ENCODE measurements at places on chromosomes 3 and 15.

GRCh38 chr3:141442446-141442845, 44.4 kb upstream of the RASA2 start:
- DNase-seq, result no peak

DNA sequence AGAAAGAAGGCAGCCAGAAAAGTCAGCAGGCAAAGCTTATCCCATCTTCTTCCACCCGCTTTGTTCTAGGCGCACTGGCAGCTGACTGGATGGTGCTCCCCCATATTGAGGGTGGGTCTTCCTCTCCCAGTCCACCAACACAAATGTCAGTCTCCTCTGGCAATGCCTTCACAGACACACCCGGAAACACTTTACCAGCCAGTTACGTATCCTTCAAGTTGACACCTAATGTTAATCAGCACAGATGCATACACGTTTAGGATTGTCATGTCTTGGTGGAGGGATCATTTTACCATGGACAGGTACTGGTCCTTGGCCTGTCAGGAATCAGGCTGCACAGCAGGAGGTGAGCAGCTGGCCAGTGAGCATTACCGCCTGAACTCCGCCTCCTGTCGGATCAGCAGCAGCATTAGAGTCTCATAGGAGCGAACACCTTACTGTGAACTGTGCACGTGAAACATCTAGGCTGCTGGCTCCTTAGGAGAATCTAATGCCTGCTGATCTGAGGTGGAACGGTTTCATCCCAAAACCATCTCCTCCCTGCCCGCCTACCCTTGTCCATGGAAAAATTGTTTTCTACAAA, 59.1 kb upstream of the PYDC2 start:
- DNase-seq, result no peak

- no peak for DNase-seq
Observed at GRCh38 chr15:63194880-63195568, 5.6 kb downstream of the RAB8B start.

GRCh38 chr3:7759630-7760029, 742.0 kb upstream of the LMCD1 start:
- DNase-seq, result no peak

- no peak for DNase-seq
Observed at GRCh38 chr15:62991698-62992097, 50.8 kb upstream of the TPM1 start.

DNA sequence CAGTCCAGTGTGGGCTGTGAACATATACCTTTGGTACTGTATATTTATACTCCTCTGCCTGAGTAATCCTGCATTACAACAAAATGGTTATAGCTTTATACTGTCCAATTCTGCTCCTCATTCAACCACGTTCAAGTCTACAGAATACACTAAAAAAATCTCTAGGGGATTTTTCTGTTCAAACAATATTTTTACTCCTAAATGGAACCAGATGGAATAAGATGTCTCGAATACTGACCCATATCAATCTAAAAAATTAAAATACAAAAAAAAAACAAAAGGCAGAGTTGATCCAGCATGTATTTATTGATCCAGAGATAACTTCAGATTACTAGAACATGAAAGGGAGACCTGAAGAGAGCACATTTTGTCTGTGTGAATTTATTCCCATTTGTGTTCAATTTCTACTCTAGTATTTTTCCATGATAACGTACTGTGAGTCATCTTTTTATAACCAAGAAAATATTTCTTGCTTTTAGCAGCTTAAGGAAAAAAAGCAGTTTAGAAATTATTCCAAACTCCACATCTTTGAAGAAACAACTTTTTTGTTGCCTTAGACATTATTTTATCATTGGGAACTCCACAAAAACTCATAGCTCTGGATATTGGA, 910.7 kb downstream of the TBL1XR1 start:
- no peak for DNase-seq

GRCh38 chr3:38001456-38002081, 11.0 kb downstream of the VILL start:
- no peak for DNase-seq

GRCh38 chr15:33871980-33872379, 96.3 kb upstream of the CHRM5 start:
- no peak for DNase-seq

DNA sequence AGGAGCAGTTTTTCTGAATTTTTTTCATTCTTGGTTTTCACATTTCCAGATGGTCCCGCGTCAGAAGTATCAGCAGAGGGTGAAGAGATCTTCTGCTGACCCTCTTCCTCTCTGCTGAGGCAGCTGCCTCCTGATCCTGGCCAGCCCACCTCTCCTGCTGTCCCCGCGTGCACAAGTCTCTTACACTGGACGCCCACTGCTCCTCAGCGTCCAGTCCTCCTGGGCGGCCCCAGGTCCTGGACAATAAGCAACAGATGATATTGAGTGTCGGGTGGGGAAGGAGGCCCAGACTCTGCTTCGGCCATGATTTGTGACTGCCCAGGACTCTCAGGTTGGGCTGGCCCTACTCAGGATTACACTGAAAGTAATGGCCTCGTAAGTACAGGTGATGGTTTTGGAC, 50.1 kb downstream of the KLHL25 start:
- DNase-seq, result no peak

DNA sequence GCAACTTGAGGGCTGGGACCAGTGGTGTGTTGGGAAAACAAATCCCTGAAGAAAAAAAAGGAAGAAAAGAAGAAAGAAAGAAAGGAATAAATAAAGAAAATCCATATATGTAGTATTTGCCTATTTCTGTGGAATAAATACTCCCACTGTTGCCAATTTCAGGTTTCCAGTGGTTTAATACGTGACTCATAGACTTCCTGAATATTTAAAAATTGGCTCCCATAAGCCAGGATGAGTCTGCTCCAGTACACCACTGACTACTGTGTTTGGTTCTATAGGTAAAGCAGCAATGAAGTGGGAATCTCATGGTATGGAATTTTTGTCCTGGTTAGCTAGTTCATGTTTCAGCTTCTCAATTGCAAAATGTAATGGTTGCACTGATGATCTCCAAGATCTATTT, 31.6 kb downstream of the PYDC2 start:
- DNase-seq, result no peak

DNA sequence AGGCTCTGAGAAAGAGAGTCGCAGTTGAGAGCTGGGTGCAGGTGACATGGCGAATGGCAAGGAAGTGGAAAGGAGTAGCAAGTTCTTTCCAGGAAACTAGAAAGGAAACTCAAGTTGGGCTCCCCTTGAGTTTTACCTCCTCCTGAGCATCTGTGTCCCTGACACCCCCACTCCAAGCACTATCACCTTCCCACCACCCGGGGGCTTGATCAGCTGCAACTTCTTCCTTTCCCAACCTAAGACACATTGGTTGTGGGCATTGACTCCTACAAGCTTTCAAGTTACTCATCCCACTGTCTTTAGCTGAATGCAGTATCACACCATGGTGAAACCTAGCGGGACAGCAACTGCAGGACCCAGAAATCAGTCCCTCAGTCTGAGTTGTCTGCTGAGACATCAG, 256.6 kb upstream of the NR2F2 start:
- DNase-seq, result no peak

DNA sequence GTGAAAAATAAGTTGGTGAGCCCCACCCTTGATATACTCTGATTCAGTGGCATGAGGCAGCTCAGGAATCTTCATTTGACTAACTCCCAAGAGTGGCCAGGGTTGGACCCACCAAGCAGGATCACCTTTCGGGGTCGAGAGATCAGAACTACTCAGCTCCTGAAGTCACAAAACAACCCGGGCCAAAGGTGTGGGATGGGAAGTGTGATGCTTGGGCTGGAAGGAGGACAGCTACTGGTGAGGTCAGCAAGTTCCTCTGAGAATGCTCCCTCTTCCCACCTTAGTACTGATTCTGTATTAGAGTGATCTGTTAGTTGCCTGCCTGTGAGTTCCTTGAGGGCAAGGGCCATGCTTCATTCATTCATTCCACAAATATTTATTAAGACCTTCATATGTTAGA, 15.1 kb downstream of the ESYT3 start:
- no peak for DNase-seq

- no peak for DNase-seq
Observed at GRCh38 chr15:88634449-88634848, 4.4 kb upstream of the ISG20 start.

DNA sequence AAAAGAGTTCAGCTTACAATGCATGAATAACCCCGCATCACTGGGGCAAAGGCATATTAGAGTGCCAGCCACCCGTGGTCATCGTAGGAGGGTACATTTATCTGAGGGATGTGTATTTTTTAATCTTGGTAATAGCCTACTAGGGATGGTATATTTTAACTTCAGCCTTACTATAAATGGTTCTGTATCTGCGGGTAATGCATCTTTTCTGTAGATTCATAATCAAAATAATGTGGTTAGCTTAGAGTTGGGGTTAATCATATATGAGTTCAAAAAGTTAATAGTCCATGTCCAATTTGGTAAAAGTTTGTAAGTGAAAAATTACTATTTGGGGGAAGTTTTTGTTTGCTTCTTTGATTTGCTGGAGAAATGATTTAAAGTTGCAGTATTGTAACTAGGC, 263.7 kb upstream of the UBE2E1 start:
- no peak for DNase-seq

DNA sequence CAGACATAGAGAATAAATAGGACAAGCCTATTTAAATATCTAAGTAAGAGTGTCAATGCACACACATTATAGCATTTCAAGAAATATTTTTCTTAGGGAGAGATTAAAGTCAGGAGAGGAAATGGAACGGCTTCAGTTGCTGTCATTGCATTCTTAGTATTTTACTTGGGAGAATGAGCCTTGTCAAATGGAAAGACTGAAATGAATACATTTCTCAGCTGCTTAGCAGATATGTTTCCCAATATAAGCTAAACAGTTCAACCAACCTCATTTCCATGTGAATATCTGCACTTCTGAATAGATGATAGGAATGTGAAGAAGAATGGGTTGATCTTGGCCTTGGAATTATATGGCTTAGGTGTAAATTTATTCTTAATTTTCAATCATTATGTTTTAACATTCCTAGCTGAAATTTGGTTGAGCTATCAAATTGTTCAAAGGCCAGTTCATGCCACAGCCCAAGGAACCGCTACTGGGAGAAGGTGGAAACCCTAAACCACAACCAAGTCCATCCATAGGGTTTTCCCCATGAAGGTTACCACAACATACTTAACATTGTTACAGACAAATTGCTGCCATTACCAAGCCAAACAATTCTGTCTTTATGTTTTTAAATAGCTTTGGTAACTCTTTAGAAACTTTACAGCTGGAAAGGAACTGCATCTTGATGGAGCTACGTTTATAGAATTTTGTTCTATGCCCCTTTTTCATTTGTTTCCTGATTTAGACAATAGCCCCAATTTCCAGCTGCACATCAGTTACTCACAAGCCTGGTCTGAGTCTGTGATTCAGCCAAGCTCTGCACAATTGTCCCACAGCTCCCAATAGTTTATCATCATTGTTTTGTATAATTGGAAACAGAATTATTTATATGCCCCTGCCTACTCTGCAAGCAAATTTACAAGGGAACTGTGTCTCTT, 459.6 kb downstream of the MECOM start:
- DNase-seq, result no peak

- DNase-seq, result no peak
Observed at GRCh38 chr3:173255555-173255954, 114.5 kb upstream of the SPATA16 start.

DNA sequence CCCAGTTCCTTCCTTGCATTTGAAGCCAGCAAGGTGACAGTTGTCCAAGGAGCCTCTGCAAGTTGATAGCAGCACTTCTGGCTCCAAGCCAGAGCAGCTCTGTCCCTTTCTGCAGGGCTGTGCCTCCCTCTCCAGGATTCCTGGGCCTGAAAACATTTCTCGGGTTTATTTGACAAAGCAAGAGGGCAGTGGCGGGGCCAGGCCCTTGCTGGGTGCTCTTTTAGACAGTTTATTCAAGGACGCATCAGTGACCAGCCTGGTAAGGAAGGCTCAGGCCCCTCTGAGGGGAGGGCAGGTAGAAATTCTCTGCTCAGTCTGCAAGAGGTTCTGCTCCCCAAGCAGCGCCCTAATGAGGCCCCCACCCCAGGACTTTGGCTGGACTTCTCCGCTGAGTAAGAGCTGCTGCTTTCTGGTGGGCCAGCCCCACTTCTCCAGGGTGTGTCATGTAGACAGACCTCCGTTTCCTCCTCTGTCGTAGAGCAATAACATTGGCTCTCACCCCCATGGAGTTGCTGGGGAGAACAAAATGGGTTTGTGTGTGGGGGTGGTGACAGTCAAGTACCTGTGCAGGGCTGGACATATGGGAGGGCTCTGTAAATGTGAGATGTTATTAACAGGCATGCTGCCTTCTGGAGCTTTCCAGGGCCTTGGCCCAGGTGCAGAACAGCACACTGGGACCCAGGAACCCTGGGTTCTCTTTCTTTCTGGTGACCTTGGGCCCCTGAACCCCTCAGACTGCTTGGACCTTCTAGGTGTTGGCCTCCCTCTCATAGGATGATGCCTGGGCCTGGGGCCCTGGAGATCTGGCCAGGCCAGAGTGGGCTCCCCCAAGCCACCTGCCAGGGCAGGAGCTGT, 146.2 kb upstream of the TLE3 start:
- no peak for DNase-seq

DNA sequence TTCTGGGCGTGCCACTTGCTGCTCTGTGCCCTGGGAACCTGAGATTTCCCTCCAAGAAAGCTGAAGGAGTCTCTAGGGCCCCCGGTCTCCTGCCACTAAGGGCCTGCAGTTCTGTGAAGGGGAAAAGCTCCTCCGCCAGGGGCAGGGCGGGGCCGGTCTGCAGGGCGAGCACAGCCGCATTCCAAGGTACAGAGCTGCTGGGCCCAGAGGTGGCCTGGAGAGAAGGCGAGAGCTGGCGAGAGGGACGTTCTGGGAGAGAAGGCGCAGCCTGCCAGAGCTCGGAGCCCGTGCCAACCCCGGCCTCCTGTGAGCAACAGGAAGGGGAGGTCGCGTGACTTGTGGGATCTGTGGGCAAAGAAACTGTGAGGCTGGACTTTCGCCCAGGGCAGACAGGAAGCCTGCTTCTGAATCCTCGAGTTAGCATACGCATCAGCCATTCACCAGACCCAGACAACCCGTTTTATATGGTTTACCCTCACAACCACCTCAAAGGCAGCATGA, 500.4 kb downstream of the SHQ1 start:
- DNase-seq, result no peak

DNA sequence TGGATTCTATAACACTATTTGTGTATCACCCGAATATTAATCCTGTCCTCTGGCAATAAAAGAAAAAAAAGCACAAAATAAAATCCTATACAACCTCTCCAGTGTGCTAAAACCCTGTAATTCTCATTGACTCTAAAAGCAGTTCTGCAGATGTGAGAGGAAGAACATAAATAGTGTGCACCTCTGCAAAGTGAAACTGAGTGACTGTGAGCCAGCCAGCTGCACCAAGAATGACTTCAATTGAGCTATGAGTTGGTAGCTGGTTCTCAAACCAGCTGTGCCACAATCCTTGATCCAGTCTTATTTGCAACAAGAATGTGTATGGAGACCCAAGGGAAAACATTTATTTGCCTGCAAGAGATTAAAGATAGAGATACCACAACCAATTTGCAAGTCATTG, 31.2 kb upstream of the COL8A1 start:
- DNase-seq, result no peak

Data from memory B cell (primary cell).